ENCODE measurements at places on chromosomes 7 and 10.

GRCh38 chr10:33739031-33739430, 404.6 kb upstream of the NRP1 start:
- DNase-seq = no peak
- H3K27ac ChIP-seq = no peak overlapping the region
- H3K4me3 ChIP-seq = no peak overlapping the region
- no peaks in the 10 kb centered on the region for H3K27me3 ChIP-seq
- no peaks in the 10 kb centered on the region for H3K36me3 ChIP-seq

GRCh38 chr7:28088901-28089714, 91.5 kb downstream of the JAZF1 start:
- DNase-seq = no peak
- H3K4me3 ChIP-seq = no peak overlapping the region
- H3K27ac ChIP-seq = no peak overlapping the region
- no peaks in the 10 kb centered on the region for H3K36me3 ChIP-seq
- no peaks in the 10 kb centered on the region for H3K4me1 ChIP-seq

DNA sequence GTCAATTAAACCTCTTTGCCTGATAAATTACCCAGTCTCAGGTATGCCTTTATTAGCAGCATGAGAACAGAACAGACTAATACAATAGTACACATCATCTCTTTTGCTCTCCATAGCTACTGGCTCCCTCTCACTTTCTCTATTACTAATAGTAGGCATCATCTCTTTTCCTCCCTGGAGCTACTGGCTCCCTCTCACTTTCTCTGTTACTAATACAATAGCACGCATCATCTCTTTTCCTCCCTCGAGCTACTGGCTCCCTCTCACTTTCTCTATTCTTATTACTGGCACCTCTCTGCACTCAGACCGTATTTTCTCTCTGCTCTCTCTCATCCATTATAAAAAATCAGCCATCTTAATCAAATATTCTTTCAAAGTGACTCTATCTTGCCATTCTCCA, 37.1 kb downstream of the SLC25A13 start:
- no peak for DNase-seq
- H3K4me1 ChIP-seq = peaks cover 13% of the 10 kb centered on the region
- no peaks in the 10 kb centered on the region for H3K36me3 ChIP-seq
- H3K27me3 ChIP-seq = no peaks in the 10 kb centered on the region

DNA sequence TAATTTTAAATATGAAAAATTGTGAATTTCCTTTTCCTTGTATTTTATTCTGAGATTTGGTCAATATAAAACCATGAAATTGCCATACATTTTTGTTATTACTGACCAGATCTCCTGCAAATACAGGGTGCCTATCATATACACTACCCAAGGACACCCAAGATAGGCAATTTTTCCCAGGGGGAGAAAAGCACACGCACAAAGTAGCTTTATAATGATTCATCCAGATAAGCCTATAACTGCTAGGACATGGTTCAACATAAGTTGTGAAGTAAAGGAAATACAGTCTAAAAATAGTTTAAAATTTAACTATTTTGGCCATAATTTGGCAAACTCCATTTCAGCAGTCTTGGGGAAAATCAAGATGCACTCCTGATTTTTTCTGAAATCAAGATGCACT, 4.8 kb downstream of the RUFY2 start:
- H3K36me3 ChIP-seq = peaks cover 9% of the 10 kb centered on the region
- no peak for DNase-seq
- no peak overlapping the region for H3K4me3 ChIP-seq
- no peaks in the 10 kb centered on the region for H3K27me3 ChIP-seq
- H3K4me1 ChIP-seq = peaks cover 13% of the 10 kb centered on the region

GRCh38 chr10:130177250-130177649, 41.1 kb downstream of the GLRX3 start:
- no peak for DNase-seq
- peaks cover 36% of the 10 kb centered on the region for H3K36me3 ChIP-seq
- no peaks in the 10 kb centered on the region for H3K27me3 ChIP-seq
- H3K4me3 ChIP-seq = no peak overlapping the region

DNA sequence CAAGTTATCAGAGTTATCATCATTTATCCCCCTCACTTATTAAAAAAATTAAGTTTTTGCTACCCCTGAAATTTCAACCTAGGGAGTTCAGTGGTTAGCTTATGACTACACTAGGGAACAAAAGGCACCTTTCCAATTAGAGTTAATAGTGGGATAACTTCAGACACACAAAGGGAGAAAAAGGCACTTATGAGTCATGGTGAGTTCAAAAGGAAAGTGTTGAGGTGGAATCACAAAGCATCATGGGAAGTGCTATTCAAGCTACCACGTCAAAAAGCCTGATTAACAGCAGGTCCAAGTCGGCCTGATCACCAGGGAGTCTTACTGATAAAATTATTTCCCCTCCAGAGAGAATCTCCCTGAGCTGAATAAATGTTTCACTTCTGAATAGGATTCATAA, 165.7 kb downstream of the C7orf25 start:
- H3K4me1 ChIP-seq = no peaks in the 10 kb centered on the region
- H3K27me3 ChIP-seq = no peaks in the 10 kb centered on the region
- no peak overlapping the region for H3K27ac ChIP-seq
- H3K36me3 ChIP-seq = no peaks in the 10 kb centered on the region
- no peak overlapping the region for H3K4me3 ChIP-seq

- H3K27ac ChIP-seq = no peak overlapping the region
- no peak for DNase-seq
- no peaks in the 10 kb centered on the region for H3K4me1 ChIP-seq
- H3K4me3 ChIP-seq = no peak overlapping the region
- H3K36me3 ChIP-seq = no peaks in the 10 kb centered on the region
- no peaks in the 10 kb centered on the region for H3K27me3 ChIP-seq
These were observed 24.7 kb upstream of the HSPA12A start for GRCh38 chr10:116766837-116767634.

DNA sequence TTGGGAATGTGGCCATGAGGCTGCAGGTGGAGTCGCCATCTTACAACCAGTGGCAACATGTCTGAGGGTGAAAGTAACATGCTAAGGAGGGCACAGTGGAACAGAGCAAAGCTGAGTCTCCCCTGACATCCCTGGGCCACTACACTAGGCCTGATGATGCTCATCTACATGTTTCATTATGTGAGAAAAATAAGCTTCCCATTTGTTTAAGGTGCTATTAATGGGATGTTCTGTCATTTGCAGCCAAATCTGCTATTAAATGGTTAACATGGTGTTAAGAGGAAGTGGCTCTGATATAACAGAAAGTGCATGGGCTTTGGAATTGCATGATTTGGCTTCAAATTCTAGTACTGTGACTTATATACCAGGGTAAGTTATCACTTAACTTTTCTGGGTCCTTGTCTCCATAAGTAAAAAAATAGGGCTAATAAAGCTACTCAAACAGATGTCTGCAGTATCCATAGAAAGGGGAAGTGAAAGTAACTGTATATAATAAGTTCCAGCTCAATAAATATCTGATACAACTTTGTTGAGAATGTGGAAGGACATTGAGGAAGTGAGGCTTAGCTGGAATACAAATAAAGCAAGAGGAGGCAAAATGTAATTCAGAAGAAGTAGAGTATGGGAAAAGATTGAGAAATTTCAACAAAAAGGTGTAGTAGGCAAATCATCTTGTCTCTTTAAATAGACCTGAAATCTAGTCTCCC, 158.9 kb downstream of the RTKN2 start:
- peaks cover 22% of the 10 kb centered on the region for H3K4me1 ChIP-seq
- no peak overlapping the region for H3K4me3 ChIP-seq
- no peaks in the 10 kb centered on the region for H3K27me3 ChIP-seq

DNA sequence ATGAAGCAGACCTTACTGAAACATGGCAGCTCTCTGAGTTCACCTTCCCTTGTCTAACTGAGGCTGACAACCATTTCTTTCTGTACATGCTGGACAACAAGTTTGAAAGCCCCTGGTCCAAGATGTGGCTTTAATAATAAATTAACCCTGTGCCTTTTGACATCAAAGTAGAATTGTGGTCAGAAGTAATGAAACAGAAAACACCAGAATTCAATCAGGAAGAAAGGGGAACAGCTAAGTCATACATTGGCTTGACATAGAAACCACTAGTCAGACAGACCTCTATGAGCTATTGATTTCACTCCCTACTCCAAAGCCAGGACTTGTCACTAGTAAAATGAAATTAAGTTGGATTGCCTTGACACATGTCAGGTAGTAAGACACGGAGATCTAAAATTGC, 175.2 kb upstream of the ASAH2 start:
- DNase-seq = no peak
- H3K36me3 ChIP-seq = no peaks in the 10 kb centered on the region
- H3K27me3 ChIP-seq = no peaks in the 10 kb centered on the region
- no peak overlapping the region for H3K4me3 ChIP-seq
- no peak overlapping the region for H3K27ac ChIP-seq
- peaks cover 3% of the 10 kb centered on the region for H3K4me1 ChIP-seq

- H3K36me3 ChIP-seq = no peaks in the 10 kb centered on the region
- H3K27me3 ChIP-seq = no peaks in the 10 kb centered on the region
- H3K4me3 ChIP-seq = no peak overlapping the region
- DNase-seq = no peak
These were observed 270.0 kb upstream of the PPP2R2D start for GRCh38 chr10:131630772-131631258.

DNA sequence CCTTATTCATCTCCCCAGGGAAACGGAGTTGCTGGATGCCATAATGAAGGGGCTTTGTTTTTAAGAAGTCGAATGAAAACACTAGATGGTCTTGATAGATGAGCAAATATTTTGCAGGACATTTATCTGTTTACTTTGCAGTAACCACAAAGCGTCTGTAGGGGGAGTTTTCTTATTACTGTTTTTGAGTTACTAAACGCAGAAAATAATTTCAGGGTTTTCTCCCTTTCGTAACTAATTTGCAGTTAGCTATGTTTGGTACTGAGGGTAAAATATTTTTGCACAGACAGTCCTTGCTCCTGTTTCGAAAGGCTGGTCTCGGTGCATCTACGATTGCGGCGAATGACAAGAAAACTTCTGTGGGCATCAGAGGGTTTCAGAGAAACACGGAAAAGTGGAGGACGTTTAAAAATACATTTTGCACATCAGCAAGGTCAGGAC, 505.6 kb upstream of the MKI67 start:
- H3K27me3 ChIP-seq = no peaks in the 10 kb centered on the region
- no peaks in the 10 kb centered on the region for H3K36me3 ChIP-seq
- no peak for DNase-seq
- no peaks in the 10 kb centered on the region for H3K4me1 ChIP-seq
- H3K4me3 ChIP-seq = no peak overlapping the region

- H3K27me3 ChIP-seq = peaks cover 45% of the 10 kb centered on the region
- H3K4me1 ChIP-seq = peaks cover 42% of the 10 kb centered on the region
- H3K36me3 ChIP-seq = no peaks in the 10 kb centered on the region
- DNase-seq = no peak
These were observed at the start of gene PDGFA for GRCh38 chr7:519484-520390. Gene PDGFA, minus strand, starts transcription at chr7:519846. Its CDS starts 845 bp downstream, at chr7:519001.

GRCh38 chr10:122504610-122504950, 43.2 kb downstream of the HTRA1 start:
- no peak overlapping the region for H3K4me3 ChIP-seq
- no peaks in the 10 kb centered on the region for H3K36me3 ChIP-seq
- H3K4me1 ChIP-seq = no peaks in the 10 kb centered on the region
- DNase-seq = no peak

GRCh38 chr7:2873146-2873545, 29.0 kb upstream of the GNA12 start:
- H3K4me3 ChIP-seq = no peak overlapping the region
- no peaks in the 10 kb centered on the region for H3K36me3 ChIP-seq
- no peak overlapping the region for H3K27ac ChIP-seq
- DNase-seq = no peak
- H3K27me3 ChIP-seq = no peaks in the 10 kb centered on the region

- H3K4me1 ChIP-seq = no peaks in the 10 kb centered on the region
- no peak for DNase-seq
- no peaks in the 10 kb centered on the region for H3K36me3 ChIP-seq
- H3K27ac ChIP-seq = no peak overlapping the region
These were observed 24.2 kb downstream of the ITGB8 start for GRCh38 chr7:20354610-20355528.

- no peak overlapping the region for H3K4me3 ChIP-seq
- DNase-seq = no peak
- H3K27ac ChIP-seq = no peak overlapping the region
- no peaks in the 10 kb centered on the region for H3K27me3 ChIP-seq
These were observed 14.3 kb downstream of the WASL start for GRCh38 chr7:123734498-123734897.

DNA sequence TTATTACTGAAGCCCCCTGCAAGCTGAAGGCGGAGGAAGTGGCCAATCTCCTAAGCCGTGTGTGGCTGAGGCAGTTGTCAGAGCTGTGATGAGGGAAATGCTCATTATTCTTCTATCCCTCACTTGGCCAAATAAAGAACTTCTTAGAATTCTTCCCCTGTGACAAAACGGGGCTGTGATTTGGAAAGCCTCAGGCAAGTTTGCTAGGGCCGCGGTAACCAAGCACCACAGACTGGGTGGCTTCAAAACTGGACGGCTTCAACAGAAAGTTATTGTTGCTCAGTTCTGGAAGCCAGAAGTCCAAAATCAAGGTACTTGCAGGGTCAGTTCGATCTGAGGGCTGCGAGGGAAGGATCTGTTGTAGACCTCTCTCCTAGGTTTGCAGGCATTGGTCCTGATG, 72.3 kb upstream of the STEAP1B start:
- H3K27me3 ChIP-seq = peaks cover 3% of the 10 kb centered on the region
- no peak overlapping the region for H3K27ac ChIP-seq
- no peaks in the 10 kb centered on the region for H3K4me1 ChIP-seq
- H3K36me3 ChIP-seq = no peaks in the 10 kb centered on the region
- no peak overlapping the region for H3K4me3 ChIP-seq
- DNase-seq = no peak

DNA sequence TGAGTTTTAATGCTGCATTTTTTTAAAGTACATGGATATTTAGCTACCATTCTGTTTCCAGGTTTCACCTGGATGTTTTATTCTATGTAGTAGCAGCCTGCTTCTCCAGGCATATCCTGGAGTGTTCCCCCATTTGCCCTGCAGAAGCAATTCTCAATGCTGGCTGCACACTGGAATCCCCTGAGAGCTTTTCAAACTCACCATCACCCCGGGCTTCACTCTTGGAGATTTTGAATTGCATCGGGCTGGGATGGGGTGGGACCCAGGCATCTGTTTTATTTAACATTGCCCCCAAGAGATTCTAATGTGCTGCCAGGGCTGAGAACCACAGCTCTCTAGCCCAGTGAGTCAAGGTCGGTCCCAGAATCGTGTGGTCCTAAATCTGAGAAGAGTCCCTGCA, 113.2 kb upstream of the MACROH2A2 start:
- H3K36me3 ChIP-seq = no peaks in the 10 kb centered on the region
- H3K4me3 ChIP-seq = no peak overlapping the region
- H3K27ac ChIP-seq = no peak overlapping the region
- H3K4me1 ChIP-seq = no peaks in the 10 kb centered on the region
- DNase-seq = no peak
- no peaks in the 10 kb centered on the region for H3K27me3 ChIP-seq
